ENCODE measurements at places on chromosomes 11 and 22. TPM values are rescaled to one million over a fixed set of nuclear protein-coding genes. Genes with fewer than 3 reads are reported as not detected.

GRCh38 chr22:49959782-49960158, 802 bp upstream of the PIM3 start:
- DNase-seq, result peak; percentile 61
- H3K27ac ChIP-seq, result peak overlapping the region; percentile 90
- H3K4me1 ChIP-seq, result peaks cover 26% of the 10 kb centered on the region
- H3K4me3 ChIP-seq, result peak overlapping the region; percentile 64
- H3K36me3 ChIP-seq, result peaks cover 4% of the 10 kb centered on the region

RTN3 gene
- polyA plus RNA-seq, result 32.6 TPM

FIBIN gene
- polyA plus RNA-seq, result not detected

DNA sequence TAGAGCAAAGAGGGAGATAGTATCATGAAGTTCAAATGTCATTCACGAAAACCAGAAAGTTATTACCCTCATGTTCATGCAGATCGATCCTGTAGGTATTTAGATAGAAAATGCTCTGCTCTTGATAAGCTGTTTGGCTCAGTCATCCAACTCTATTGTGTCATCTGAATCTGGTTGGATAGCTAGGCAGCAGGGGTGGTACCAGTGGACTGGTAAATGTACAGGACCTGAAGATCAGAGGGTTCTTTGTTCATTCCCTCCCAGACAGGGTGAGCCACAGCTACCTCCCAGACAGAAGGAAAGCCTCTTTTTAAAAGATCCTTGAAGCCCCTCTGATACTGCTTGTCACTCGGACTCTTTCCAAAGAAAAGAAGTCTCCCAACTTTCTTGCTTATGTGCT, 29.8 kb upstream of the DRD2 start:
- H3K27ac ChIP-seq, result no peak overlapping the region
- H3K36me3 ChIP-seq, result no peaks in the 10 kb centered on the region
- no peak overlapping the region for H3K4me3 ChIP-seq
- DNase-seq, result no peak

YPEL4 gene
- polyA plus RNA-seq, result 0.18 TPM

IGF2 gene
- not detected for polyA plus RNA-seq

- H3K27ac ChIP-seq, result no peak overlapping the region
- no peak overlapping the region for H3K4me3 ChIP-seq
- H3K36me3 ChIP-seq, result peaks cover 17% of the 10 kb centered on the region
- no peaks in the 10 kb centered on the region for H3K4me1 ChIP-seq
- DNase-seq, result no peak
- H3K27me3 ChIP-seq, result no peaks in the 10 kb centered on the region
Observed at GRCh38 chr22:42793848-42794405, 63.1 kb downstream of the ARFGAP3 start.

DNA sequence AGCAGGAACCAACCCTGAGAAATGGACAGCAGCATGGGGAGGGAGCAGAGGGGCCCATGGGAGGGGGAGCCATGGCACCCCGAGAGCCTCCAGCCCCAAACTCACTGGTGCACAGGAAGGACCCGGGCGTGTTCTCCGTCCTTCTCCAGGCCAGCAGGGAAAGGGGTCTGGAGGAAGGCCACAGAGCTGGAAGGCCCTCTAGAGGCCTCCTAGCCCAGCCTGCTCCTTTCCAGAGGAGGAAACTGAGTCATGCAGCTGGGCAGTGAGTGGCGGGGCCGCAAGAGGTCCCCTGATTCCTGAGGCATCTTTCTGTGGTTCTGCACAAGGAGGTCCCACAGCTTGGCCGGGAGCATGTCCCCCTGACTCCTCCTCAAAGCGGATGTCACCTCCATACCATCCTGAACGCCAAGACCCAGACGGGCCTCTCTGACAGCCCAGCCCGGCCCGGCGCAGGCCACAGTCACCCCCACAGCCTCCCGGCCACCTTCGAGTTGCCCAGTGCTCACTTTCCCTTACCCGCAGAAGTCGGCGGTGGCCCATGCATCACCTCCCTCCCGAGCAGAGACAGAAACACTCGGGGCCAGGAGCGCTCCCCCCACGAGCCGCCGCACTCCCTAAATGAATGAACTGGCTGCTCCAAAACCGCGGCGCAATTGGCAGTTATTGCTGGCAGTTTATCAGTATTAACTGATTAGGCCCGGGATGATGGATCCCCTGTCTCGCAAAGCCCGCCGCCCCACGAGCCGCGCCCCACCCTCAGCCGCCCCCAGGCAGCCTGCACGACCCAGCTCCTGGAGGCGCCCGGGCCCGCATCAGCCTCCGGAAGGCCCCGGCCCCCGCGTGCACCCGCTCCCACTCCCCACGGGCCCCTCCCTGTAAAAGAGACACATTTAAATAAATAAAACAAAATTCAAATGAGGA, 272.5 kb downstream of the BUD13 start:
- no peaks in the 10 kb centered on the region for H3K36me3 ChIP-seq
- H3K27ac ChIP-seq, result no peak overlapping the region
- H3K4me3 ChIP-seq, result no peak overlapping the region
- H3K27me3 ChIP-seq, result no peaks in the 10 kb centered on the region
- H3K4me1 ChIP-seq, result no peaks in the 10 kb centered on the region
- no peak for DNase-seq

TRPC6 gene
- not detected for polyA plus RNA-seq

TMX2 gene
- 91.2 TPM for polyA plus RNA-seq

RAB36 gene
- 0.54 TPM for polyA plus RNA-seq

- H3K36me3 ChIP-seq, result no peaks in the 10 kb centered on the region
- H3K4me1 ChIP-seq, result no peaks in the 10 kb centered on the region
- H3K27me3 ChIP-seq, result no peaks in the 10 kb centered on the region
Observed at GRCh38 chr11:77418155-77418970, 55.5 kb downstream of the PAK1 start.

- no peaks in the 10 kb centered on the region for H3K36me3 ChIP-seq
- no peaks in the 10 kb centered on the region for H3K27me3 ChIP-seq
- H3K4me3 ChIP-seq, result no peak overlapping the region
Observed at GRCh38 chr22:46376908-46377524, 41.5 kb downstream of the TRMU start.

DNA sequence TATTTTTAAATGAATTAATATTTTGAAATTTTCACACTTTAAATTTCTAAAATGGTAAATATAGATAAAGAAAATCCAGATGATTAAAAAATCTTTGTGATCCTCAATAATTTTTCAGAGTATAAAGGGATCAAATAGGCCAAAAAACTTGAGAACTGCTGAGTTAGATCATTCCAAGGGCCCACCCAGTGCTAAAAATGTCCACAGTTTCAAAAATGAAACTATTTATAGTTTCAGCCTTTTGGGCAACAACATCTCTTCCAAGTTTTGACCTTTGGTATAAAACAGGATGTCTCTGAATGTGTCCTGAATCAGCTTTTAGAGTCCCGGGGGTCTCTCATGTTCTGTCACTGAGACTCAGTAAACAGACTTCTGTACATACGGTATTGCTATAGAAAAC, 20.9 kb upstream of the BAIAP2L2 start:
- H3K27ac ChIP-seq, result no peak overlapping the region
- no peak for DNase-seq
- no peak overlapping the region for H3K4me3 ChIP-seq
- no peaks in the 10 kb centered on the region for H3K4me1 ChIP-seq
- H3K27me3 ChIP-seq, result no peaks in the 10 kb centered on the region

CNTF gene
- not detected for polyA plus RNA-seq

GRCh38 chr11:111908639-111909305, 2.8 kb downstream of the CRYAB start:
- no peak overlapping the region for H3K4me3 ChIP-seq
- DNase-seq, result no peak
- H3K4me1 ChIP-seq, result no peaks in the 10 kb centered on the region
- H3K36me3 ChIP-seq, result no peaks in the 10 kb centered on the region

ACTN3 gene
- polyA plus RNA-seq, result not detected

OR52E8 gene
- polyA plus RNA-seq, result not detected

- H3K4me3 ChIP-seq, result no peak overlapping the region
- DNase-seq, result no peak
- H3K27ac ChIP-seq, result no peak overlapping the region
- no peaks in the 10 kb centered on the region for H3K36me3 ChIP-seq
Observed at GRCh38 chr11:66743271-66743968, 14.4 kb upstream of the SPTBN2 start.

- H3K36me3 ChIP-seq, result peaks cover 25% of the 10 kb centered on the region
- DNase-seq, result no peak
- peaks cover 12% of the 10 kb centered on the region for H3K4me1 ChIP-seq
- no peak overlapping the region for H3K4me3 ChIP-seq
- H3K27ac ChIP-seq, result no peak overlapping the region
Observed at GRCh38 chr11:6616596-6617250, 2.5 kb downstream of the TPP1 start.

DNA sequence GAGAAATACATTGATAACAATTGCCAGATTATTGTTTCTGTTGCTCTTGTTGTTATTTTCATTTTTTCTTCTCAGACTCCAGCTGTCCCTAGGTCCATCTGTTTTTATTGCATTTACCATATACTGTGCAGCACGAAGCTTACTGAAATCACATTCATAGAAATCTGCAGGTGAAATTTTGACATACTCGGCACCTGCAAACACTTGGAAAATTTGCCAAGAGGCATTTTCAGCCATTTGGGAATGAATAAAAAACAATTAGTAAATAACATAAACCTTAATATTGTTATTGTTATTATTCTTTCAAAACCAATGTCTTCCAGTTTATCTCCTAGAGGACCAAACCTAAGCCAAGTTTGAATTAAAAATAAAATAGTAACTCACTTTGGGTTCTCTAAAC, 2357.2 kb downstream of the LRRC4C start:
- no peaks in the 10 kb centered on the region for H3K27me3 ChIP-seq
- no peaks in the 10 kb centered on the region for H3K36me3 ChIP-seq
- no peak overlapping the region for H3K27ac ChIP-seq

DNA sequence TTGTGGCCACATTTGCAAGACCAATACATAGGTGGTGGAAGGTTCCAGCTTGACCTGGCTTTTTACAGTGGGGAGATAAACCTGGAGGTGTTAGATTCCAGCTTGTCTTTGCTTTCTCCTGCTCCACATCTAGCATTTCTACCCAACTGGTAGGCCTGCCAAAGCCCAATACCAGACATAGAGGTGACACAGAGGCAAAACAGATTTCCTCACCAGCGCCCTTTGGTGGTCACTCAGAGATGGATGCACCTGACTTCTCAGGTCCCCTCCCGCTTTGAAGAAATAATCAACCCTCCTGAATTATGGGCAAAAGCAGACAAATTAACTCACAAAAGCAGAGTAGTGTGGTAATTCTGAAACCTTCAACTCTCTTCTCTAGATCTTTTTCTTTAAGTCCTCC, 1356.2 kb downstream of the FAM181B start:
- no peaks in the 10 kb centered on the region for H3K27me3 ChIP-seq
- no peak overlapping the region for H3K4me3 ChIP-seq
- DNase-seq, result no peak
- no peak overlapping the region for H3K27ac ChIP-seq
- no peaks in the 10 kb centered on the region for H3K36me3 ChIP-seq
- no peaks in the 10 kb centered on the region for H3K4me1 ChIP-seq

DNA sequence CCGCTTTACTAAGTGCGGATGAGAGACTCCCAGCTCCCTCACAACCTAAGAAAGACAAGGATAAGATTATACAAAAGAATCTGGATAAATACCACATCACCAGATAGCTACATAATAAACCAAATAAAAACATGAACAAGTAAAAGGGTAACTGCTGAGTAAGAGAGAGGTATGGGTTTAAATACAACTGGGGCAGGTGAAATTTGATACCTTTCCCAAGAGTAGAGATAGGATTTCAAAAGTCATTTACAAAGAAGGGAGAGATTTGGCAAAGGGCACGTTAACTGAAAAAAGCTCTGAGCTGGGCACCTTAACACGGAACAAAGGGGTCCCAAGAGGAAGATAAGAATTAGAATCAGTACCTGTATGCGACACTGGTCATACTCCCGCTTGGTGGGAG, 1.7 kb downstream of the UBXN1 start:
- peaks cover 27% of the 10 kb centered on the region for H3K4me1 ChIP-seq
- H3K36me3 ChIP-seq, result peaks cover 37% of the 10 kb centered on the region
- H3K27ac ChIP-seq, result peak overlapping the region; percentile 98
- no peak overlapping the region for H3K4me3 ChIP-seq

DNA sequence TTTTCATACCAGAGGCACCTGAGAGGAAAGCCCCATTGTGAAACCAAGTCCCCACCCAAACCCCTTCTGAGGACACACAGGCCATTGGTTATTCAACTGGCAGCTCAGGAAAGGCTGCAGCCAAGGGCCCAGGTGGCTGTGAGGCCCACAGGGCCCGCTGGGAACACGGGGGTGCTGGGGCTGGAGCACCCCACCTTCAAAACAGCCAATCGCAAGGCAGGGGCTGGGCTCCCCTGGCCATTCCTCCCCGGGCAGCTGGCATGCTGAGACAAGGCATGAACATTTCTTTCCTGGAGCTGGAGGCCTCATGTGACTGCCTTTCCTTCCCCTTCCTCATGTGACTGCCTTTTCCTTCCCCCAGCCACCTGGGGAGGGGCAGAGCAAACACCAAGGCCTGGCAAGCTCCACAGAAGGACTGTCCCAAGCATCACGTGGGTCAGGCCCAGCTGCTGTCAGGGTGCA, 76.9 kb downstream of the PIWIL3 start:
- H3K4me3 ChIP-seq, result no peak overlapping the region
- H3K36me3 ChIP-seq, result no peaks in the 10 kb centered on the region
- H3K27me3 ChIP-seq, result no peaks in the 10 kb centered on the region
- DNase-seq, result no peak

MFRP gene
- not detected for polyA plus RNA-seq

GRCh38 chr22:34319346-34319745, 399.1 kb upstream of the LARGE1 start:
- H3K36me3 ChIP-seq, result no peaks in the 10 kb centered on the region
- no peaks in the 10 kb centered on the region for H3K27me3 ChIP-seq
- DNase-seq, result no peak
- H3K4me3 ChIP-seq, result no peak overlapping the region
- H3K27ac ChIP-seq, result no peak overlapping the region
- no peaks in the 10 kb centered on the region for H3K4me1 ChIP-seq

AGBL2 gene
- polyA plus RNA-seq, result 1.8 TPM

- no peaks in the 10 kb centered on the region for H3K36me3 ChIP-seq
- H3K4me3 ChIP-seq, result no peak overlapping the region
- DNase-seq, result no peak
- H3K27me3 ChIP-seq, result peaks cover 2% of the 10 kb centered on the region
- no peak overlapping the region for H3K27ac ChIP-seq
Observed at GRCh38 chr11:73176145-73176873, 34.2 kb upstream of the FCHSD2 start.

DNA sequence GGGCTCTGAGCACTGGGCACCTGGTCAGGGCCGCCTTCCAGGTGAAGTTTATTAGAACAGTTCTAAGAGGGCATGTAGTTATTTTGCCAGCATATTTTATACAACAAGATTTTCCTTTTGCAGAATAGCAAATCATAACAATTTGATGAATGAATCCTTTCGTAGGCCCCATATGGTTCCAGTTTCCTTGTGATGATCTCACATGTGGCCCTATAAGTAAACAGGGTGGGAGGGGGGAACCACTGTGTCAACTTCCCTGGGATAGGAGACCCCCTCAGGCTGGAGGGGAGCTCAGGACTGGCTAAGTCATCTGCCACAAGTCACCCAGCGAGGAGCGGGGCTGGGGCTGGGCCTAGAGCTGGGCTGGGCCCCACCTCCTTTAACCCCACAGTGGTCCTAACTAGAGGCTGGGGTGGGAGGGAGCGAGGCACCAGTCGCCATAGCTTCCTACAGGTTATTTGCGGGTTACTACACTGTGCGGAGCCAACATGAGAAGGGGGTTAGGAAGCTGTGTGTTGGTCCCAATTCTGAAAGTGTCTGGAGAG, 4.2 kb downstream of the FBLN1 start:
- no peak for DNase-seq
- no peak overlapping the region for H3K4me3 ChIP-seq
- no peaks in the 10 kb centered on the region for H3K4me1 ChIP-seq

GRCh38 chr11:28659716-28660348, 551.6 kb downstream of the METTL15 start:
- H3K27me3 ChIP-seq, result no peaks in the 10 kb centered on the region
- no peak overlapping the region for H3K4me3 ChIP-seq
- H3K27ac ChIP-seq, result no peak overlapping the region
- H3K4me1 ChIP-seq, result no peaks in the 10 kb centered on the region

- no peak for DNase-seq
- H3K36me3 ChIP-seq, result no peaks in the 10 kb centered on the region
- no peak overlapping the region for H3K27ac ChIP-seq
Observed at GRCh38 chr22:37571258-37571991, 8.5 kb downstream of the LGALS2 start.

OPCML gene
- polyA plus RNA-seq, result not detected
